ENCODE measurements at places on chromosomes 6 and 20. TPM values are rescaled to one million over a fixed set of nuclear protein-coding genes. Genes with fewer than 3 reads are reported as not detected.

Gene PNPLA1
- 0.14 TPM for total RNA-seq

Gene PDE10A
- total RNA-seq: 13.0 TPM

Gene PRSS35
- total RNA-seq: 2.8 TPM

Gene LPIN3
- total RNA-seq: 12.7 TPM

Gene LSM2
- total RNA-seq: 38.7 TPM

Gene KCNQ5
- 1.3 TPM for total RNA-seq

Gene CRISP2
- total RNA-seq: not detected

Gene ARMC12
- 1.1 TPM for total RNA-seq

Gene MCM3
- total RNA-seq: 24.5 TPM

Gene C6orf163
- total RNA-seq: 2.7 TPM

Gene OR2H2
- total RNA-seq: not detected

Gene MPIG6B
- total RNA-seq: 1.1 TPM

Gene TCP11
- total RNA-seq: not detected

Gene KIAA1755
- total RNA-seq: 12.9 TPM

Gene LGSN
- not detected for total RNA-seq

Gene THEMIS
- 0.37 TPM for total RNA-seq

Gene ABT1
- total RNA-seq: 10.3 TPM

Gene PHACTR3
- 0.19 TPM for total RNA-seq

Gene FAXC
- 10.8 TPM for total RNA-seq

Gene GABRR1
- 0.29 TPM for total RNA-seq

Gene C6orf132
- 5.5 TPM for total RNA-seq

Gene ZFP57
- total RNA-seq: 6.5 TPM

Gene ENTPD6
- total RNA-seq: 51.0 TPM

Gene BPIFB4
- total RNA-seq: not detected

Gene ACTR5
- 5.8 TPM for total RNA-seq

Gene PTCRA
- not detected for total RNA-seq

Gene ELOVL4
- 1.8 TPM for total RNA-seq
